ENCODE measurements at places on chromosomes 2 and 18.

GRCh38 chr2:72497763-72498162, 328.1 kb downstream of the EXOC6B start:
- no peak for DNase-seq

DNA sequence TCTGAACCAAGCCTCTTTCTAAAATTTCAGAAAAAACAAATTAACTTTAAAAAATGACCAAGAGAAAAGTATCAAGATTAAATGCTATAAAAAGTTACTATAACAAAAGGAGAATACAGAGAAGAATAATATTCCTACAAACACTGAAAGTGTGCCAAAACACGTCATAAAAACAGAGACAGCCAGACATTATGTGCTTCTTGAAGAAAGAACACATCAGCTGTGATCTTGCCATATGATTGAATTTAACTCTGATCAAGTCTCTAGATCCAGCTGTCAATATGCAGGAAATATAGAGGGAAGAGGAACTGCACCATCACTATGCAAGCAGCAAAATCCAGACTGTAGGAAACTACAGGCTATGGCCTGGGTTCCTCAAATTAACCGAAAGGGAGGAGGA, 33.7 kb upstream of the COL5A2 start:
- no peak for DNase-seq

GRCh38 chr2:50746526-50746925, 285.4 kb downstream of the NRXN1 start:
- DNase-seq = no peak

DNA sequence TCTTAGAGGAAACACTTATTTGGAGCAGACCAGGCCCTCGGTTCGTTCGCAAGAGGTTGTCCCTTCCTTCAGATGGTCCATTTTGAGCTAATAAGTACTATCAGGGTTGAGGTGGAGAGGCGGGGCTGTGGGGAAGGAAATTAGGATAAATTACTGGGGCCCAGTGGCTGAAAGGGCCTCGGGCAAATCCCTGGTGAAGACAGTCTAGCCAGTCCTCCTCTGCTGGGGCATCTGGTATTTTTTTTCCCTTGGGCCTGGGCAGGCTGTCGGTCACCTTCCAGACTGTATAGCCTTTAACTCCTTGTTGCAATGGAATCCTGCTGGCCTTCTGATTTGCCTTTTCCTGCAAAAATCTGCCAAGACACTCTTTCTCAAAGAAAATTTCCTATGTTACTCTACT, 1.7 kb upstream of the MYO3B start:
- no peak for DNase-seq

DNA sequence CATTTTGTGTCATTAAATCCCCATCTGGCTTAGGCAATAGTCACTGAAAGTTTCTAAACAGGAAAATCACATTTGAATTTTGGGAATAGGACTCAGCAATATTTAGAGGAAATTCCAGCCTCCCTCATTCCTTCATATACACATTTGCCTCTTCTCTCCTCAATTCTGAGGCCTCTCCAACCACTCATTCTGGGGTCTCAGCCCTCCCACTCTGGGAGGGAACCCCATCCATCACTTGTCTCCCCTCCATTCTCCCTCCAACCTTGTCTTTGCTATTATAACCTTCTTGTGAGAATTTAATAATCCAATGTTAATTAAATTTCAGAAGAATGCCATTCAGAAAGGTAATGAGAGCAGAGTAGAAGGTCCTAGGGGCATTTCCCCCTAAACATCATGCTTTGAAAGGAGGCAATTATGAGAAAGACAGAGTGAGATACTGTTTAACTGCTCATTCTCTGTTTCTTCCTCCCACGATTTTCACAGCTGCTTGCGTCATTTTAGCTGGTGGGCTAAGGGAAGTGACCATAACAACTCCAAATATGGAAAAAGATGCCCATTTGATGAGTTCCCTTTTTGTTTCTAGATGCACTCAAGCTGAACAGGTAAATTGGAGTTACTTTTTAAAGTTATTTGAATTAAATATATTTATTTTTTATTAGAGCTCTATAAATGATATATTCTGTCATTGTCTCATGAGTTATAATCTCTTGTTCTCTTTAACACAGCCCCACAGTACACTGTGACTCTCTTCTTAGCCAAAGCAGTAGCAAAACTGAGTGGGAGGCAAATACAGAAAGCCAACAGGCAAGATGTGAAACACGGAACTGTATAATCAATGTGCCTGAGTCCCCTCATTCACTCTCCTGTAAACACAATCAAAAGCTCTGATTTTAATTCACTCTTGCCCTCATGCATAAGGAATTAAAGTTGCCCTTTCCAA, 135.1 kb downstream of the DLGAP1 start:
- DNase-seq = no peak

DNA sequence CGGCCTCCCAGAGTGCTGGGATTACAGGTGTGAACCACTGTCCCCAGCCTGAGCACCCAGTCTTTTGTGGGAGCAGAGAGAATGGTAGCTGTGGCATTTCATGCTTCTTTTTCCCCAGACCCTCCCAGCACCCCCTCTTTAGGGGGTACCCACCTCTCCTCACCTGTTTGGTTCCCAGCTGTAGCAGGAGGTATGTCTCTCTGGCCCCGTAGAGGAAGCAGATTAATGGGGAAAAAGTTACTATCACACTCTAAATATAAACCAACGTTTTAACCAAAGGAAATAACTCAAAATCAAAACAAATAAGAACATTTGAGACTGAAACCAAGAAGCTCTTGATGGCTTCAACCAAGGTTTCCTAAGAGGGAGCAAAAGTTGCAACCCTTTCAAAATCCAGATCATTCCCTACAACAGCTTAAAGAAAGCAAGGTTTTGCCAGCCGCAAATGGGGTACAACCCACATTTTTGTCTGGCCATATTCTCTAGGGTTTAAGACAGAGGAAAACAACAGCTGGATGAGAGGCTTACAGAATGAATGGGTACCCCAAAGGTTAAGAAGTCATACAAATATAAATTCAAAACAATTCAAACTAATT, 8.0 kb downstream of the RNF125 start:
- no peak for DNase-seq

- no peak for DNase-seq
Measured at GRCh38 chr2:200396781-200397242, 90.3 kb downstream of the SPATS2L start.

GRCh38 chr2:64922482-64923384, 66.5 kb upstream of the SLC1A4 start:
- DNase-seq = no peak

GRCh38 chr2:5188636-5189035, 503.5 kb upstream of the SOX11 start:
- no peak for DNase-seq

GRCh38 chr2:144519934-144520731, at the start of gene ZEB2:
TSS of gene ZEB2 (minus strand) at chr2:144520119. CDS start at chr2:144517350, 2,769 bp downstream.
- no peak for DNase-seq

DNA sequence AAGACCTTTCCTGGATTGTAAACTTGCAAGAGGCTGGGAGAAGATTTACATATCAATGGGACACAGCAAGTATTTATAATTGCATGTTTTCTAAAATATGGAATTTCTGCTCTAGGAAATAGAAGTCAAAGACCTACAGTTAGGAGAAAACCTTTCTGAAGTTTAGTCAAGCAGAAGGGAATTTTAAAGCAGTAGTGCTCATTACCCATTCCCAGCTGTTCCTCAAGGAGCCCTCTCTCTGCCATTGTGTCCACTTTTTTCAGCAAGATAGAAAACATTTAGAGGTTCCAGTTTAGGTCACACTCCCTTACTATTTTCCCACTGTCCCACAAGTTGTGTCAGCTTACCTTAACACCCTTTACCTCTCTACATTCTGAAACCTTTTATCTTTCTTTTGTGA, 584.0 kb upstream of the CHAC2 start:
- DNase-seq = no peak

GRCh38 chr2:14781142-14781541, 148.6 kb downstream of the LRATD1 start:
- DNase-seq = no peak

- DNase-seq = no peak
Measured at GRCh38 chr2:110149330-110150220, 34.0 kb upstream of the MALL start.

- no peak for DNase-seq
Measured at GRCh38 chr2:108351889-108352288, 25.9 kb upstream of the SULT1C4 start.

- DNase-seq = no peak
Measured at GRCh38 chr2:168614172-168615018, 158.3 kb downstream of the CERS6 start.

DNA sequence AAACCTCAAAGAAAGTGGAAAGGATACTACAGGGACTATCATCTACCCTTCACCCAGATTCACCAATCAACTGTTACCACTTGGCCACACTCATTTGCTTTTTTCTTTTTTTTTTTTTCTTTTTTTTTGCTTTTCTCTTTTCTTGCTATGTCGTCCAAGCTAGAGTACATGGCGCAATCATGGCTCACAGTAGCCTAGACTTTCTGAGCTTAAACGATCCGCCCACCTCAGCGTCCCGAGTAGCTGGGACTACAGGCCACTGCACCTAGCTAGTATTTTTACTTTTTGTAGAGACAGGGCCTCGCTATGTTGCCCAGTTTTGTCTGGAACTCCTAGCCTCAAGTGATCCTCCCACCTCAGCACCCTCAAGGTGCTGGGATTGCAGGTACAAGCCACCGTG, 24.0 kb downstream of the BIN1 start:
- DNase-seq = no peak

GRCh38 chr2:84458551-84459017, 496 bp downstream of the SUCLG1 start:
- DNase-seq = no peak

- no peak for DNase-seq
Measured at GRCh38 chr2:124664363-124664762, 639.3 kb downstream of the CNTNAP5 start.

DNA sequence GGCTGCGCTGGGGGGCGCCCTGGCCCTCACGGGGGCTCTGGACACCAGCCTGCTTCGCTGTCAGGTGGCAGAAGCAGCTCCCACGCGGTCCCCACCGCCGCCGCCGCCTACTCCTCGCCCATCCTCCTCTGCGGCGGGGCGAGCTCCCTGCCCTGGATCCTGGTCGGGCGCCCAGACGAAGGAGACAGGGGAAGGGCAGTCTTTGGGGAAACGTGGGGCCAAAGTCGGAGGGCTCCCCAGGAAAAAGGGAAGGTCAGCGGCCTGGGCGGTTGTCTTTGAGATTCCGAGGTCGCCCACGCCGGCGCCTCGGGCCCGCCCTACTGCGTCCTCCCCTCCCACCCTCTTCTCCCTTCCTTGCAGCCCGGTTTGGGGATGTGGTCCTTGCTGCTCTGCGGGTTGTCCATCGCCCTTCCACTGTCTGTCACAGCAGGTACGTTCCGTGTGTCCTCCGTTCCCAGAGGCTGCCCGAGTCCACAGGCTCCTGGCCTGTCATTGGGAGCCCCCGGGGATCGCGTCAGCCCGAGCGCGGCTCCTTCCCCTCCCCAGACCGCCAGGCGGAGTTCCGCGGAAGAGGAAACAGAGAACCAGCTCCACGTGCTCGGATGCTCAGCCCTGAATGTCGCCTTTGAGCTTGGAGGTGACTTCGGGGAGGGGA, 800 bp downstream of the IL1RL2 start:
- peak; percentile 30 for DNase-seq

- no peak for DNase-seq
Measured at GRCh38 chr2:220503431-220503830, 876.0 kb downstream of the SLC4A3 start.

DNA sequence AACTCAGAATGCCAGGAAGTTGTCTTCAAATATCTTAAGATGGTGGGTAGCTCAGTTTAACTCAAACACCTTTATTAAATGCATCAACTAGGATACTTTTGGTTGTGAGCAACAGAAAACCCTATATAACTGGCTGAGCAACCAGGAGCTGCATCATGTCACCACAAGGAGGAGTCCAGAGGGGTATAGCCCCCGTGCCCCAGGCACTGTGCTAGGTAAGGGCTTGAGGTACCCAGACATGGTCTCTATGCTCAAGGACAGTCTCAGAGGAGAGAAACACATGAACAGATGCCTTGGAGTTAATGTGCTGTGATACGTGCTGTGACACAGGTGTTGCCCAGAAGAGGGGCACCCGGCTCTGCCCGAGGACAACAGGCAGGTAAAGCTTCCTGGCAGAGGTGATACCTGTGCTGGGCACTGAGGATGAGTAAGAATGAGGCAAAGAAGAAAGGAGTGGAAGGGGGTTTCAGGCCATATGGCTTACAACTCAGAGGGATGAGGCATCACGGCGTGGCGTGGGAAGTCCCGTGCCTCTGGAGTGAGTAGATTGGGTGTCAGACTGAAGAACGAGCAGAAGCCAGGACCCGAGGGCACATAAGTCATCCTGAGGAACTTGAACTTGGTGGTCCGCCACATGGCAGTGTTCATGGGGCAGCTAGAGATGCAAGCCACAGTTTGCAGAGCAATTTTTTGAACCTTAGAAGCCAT, 32.0 kb upstream of the CAB39 start:
- no peak for DNase-seq

- DNase-seq = no peak
Measured at GRCh38 chr2:8168876-8169424, 512.9 kb upstream of the ID2 start.

DNA sequence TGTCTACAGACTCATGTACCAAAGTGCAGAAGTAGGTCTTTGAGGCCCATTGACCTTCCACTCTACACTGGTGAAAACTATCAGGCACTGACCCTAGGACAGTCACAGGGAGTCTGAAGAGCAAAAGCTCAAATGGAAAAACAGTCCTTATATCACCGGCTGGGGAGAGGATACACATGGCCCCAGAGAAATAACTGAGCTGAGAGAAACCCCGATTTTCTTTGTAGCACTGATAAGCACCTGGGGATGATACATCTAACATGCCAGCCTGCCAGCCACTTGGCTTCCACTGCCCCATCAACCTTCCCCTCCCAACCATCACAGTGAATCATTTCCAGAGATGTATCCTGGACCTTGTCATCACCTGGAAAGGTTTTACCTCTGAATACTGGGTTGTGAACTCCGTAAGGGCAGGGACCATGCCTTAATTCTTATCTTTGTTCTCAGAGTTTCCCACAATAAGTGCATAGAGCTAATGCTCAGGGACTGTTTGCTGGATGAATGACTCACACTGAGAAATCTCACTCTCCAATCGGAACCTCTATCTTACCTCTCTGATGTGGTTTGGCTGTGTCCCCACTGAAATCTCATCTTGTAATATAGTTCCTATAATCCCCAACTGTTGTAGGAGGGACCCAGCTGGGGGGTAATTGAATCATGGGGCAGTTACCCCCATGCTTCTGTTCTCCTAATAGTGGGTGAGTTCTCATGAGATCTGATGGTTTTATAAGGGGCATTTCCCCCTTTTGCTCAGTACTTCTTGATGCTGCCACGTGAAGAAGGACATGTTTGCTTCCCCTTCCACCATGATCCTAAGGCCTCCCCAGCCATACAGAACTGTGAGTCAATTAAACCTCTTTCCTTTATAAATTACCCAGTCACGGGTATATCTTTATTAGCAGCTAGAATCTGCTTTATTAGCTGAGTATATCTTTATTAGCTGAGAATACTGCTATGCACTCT, 37.1 kb downstream of the EVA1A start:
- DNase-seq = no peak

GRCh38 chr2:231545105-231545902, 15.1 kb upstream of the NMUR1 start:
- no peak for DNase-seq

GRCh38 chr2:241895712-241896641, 26.4 kb downstream of the RTP5 start:
- no peak for DNase-seq

- DNase-seq = no peak
Measured at GRCh38 chr2:201465524-201465971, 14.0 kb downstream of the STRADB start.

All from T-helper 17 cell (primary cell).